ENCODE measurements at places on chromosomes 5 and 9. TPM values are rescaled to one million over a fixed set of nuclear protein-coding genes. Genes with fewer than 3 reads are reported as not detected.

The OR13C5 gene
- not detected for polyA plus RNA-seq

The BSPRY gene
- 27.5 TPM for polyA plus RNA-seq

The NDST1 gene
- polyA plus RNA-seq: 37.3 TPM

The OTP gene
- not detected for polyA plus RNA-seq

The CCNO gene
- polyA plus RNA-seq: 1.2 TPM

The PFN3 gene
- polyA plus RNA-seq: 0.21 TPM

The RLN2 gene
- polyA plus RNA-seq: 0.08 TPM

The SARDH gene
- polyA plus RNA-seq: 0.20 TPM

The FRRS1L gene
- polyA plus RNA-seq: 0.08 TPM

The DROSHA gene
- 21.8 TPM for polyA plus RNA-seq

The CTSV gene
- polyA plus RNA-seq: 137 TPM

The FAM78A gene
- polyA plus RNA-seq: 0.86 TPM

The ORM2 gene
- polyA plus RNA-seq: not detected

The ZNF300 gene
- polyA plus RNA-seq: 12.6 TPM

The PCDHB14 gene
- 0.88 TPM for polyA plus RNA-seq

The CD72 gene
- polyA plus RNA-seq: 0.26 TPM

The CDC26 gene
- polyA plus RNA-seq: 13.5 TPM

The CNTNAP3B gene
- polyA plus RNA-seq: 7.3 TPM

The CXCL14 gene
- polyA plus RNA-seq: 199 TPM

The RASGEF1C gene
- 0.13 TPM for polyA plus RNA-seq

The EIF4EBP3 gene
- 27.6 TPM for polyA plus RNA-seq

The PHYKPL gene
- 21.1 TPM for polyA plus RNA-seq

The LMNB1 gene
- polyA plus RNA-seq: 20.3 TPM

The CCDC183 gene
- polyA plus RNA-seq: 1.1 TPM

Measured in esophagus (tissue), 2 donors.